ENCODE measurements at places on chromosomes 2 and 18.
A peak's percentile ranks its signal among the peaks of the same experiment; 100 is the strongest.

DNA sequence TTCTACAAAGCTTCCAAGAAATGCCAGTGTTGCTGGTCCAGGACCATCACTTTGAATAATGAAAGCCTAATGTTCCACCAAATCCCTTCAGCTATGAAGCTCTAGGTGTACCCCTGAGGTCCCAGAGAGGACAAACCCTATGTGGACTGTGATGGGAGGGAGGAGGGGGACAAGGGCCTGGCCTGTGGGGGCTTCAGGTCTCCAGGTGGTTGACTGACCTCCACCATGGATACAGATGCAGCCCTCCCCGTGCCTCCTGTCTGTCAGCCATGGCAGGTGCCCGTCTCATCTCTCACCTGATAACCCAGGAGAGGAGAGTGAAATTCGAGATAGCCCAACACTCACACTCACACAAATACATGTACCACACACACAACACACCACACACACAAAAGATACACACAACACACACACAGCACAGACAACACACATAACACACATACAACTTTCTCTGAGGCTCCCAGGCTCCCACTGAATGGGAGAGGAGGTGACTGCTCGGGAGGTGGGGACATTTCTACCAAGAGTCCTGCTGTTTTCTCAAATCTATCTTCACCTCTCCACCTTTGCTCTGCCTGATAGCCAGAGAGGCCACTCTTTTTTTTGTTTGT lies 12.8 kb upstream of the RHOB start:
- peaks cover 24% of the 10 kb centered on the region for H3K27me3 ChIP-seq
- no peaks in the 10 kb centered on the region for H3K36me3 ChIP-seq
- no peak overlapping the region for H3K27ac ChIP-seq

DNA sequence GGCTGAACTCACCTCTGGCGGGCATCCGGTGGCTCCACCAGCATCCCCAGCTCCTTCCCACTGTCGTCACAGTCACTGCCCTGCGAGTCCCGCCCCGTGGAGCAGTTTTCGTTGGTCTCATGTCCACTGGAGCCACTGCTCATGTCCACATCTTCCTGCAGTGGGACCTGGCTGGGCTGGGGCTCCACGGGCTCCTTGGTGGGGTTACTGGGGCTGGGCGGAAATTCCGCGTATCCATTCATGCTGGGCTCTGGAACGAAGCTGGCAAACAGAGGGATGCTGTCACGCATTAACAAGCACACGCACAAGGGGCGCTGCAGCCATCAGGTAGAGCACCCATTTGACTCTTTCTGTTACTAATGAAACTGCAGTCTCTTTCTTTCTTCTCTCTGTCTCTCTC lies 10.7 kb downstream of the PER2 start:
- H3K36me3 ChIP-seq = peaks cover 26% of the 10 kb centered on the region
- no peak for DNase-seq
- peaks cover 25% of the 10 kb centered on the region for H3K4me1 ChIP-seq
- H3K27ac ChIP-seq = no peak overlapping the region
- no peaks in the 10 kb centered on the region for H3K27me3 ChIP-seq

DNA sequence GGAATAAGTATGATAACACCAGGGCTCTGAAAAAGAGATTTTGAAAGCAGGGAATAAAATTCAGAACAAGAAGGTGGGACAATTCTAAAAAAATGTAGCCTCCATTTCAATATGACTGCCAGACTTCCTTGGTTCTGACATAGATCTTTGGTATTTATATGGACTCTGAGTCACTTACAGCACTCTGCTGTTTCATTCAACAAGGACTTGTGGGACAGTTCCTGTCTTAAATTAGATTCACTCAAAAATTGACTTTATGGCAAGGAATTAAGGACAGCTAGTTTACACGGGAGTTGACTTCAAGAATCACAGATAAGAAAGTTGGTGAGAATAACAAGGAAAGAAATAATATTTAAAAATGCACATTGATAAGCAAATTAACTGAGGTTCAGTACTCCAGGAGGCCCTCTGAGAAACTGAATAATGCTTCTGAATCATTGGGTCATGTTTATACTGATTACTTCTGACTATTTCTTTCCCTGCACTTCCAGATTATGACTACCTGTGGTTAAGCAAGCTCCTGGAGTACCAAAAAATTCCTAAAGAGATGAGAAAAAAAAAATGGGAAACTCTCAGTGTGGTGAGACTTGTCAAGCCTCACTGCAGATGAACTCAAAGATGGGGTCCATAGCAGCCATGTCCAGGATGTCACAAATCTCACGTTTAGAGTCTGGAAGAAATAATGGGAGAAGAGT lies 828.3 kb upstream of the PIK3C3 start:
- no peak for DNase-seq
- H3K27me3 ChIP-seq = no peaks in the 10 kb centered on the region
- H3K36me3 ChIP-seq = no peaks in the 10 kb centered on the region
- no peak overlapping the region for H3K4me3 ChIP-seq

DNA sequence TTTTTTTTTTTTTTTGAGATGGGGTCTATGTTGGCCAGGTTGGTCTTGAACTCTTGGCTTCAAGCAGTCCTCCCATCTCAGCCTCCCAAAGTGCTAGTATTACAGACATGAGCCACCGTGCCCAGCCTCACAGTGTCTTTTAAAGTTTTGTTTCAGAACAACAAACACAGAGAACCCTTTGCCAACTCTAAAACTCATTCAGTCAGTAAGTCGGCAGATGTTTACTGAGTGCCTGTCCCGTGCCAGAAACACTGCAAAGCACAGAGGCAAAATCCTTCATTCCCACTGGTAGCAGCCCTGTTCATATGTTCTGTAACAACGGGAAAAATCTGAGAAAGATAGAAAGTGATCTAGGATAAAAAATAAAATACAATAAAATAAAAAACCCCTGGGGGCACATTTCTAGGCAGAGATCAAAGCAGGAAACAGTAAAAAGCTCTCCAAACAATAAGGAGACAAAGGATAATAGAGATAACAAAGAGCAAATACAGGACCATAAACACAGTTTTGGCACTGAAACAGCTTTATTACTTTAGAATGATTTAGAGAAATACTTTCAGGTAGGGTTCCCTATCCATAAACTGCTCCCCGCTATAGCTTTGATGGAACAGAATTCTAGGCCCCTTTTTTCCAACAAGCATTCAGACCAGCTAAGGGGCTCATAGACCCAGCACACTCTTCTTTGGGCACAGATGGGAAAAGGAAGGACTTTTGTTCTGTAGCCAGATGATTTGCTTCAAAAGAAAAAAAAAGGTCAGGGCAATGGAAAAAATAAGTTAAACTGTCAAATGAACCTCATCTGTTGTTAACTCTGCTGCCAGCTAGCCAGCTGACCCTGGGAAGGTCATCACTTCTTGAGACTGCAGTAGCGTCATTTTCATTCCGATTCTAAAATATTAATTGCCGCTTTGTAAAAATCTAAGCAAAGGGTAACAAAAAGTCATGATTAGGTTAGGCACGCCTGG lies 212.3 kb downstream of the CDH20 start:
- no peaks in the 10 kb centered on the region for H3K4me1 ChIP-seq
- H3K27me3 ChIP-seq = peaks cover 11% of the 10 kb centered on the region
- no peak overlapping the region for H3K4me3 ChIP-seq
- H3K27ac ChIP-seq = no peak overlapping the region
- no peak for DNase-seq

- DNase-seq = no peak
- peaks cover 70% of the 10 kb centered on the region for H3K36me3 ChIP-seq
- peaks cover 18% of the 10 kb centered on the region for H3K4me1 ChIP-seq
- no peaks in the 10 kb centered on the region for H3K27me3 ChIP-seq
- H3K4me3 ChIP-seq = peak overlapping the region; percentile 62
Observed at GRCh38 chr2:241088376-241088775, 13.7 kb downstream of the MTERF4 start.

DNA sequence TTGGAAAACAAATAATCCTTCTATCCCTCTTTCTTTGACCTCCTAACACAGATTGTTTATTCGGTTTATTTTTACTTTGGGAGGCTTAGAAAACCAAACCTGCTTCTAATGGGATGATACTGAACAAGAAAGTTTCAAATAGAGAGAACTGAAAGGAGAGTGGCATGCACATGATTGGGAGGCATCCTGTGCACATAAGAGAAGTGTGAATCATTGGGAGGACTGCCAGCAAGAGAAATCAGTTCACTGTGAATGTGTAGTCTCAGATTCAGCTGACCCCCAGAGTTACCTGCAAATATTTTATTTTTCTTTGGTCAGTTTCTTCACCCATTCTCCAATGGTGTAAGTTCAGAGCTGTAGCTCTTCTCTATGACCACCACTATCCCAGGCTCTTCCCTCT lies 1363.2 kb upstream of the ACVR2A start:
- H3K27ac ChIP-seq = no peak overlapping the region
- no peaks in the 10 kb centered on the region for H3K4me1 ChIP-seq
- no peaks in the 10 kb centered on the region for H3K27me3 ChIP-seq
- no peaks in the 10 kb centered on the region for H3K36me3 ChIP-seq
- H3K4me3 ChIP-seq = no peak overlapping the region
- DNase-seq = no peak

DNA sequence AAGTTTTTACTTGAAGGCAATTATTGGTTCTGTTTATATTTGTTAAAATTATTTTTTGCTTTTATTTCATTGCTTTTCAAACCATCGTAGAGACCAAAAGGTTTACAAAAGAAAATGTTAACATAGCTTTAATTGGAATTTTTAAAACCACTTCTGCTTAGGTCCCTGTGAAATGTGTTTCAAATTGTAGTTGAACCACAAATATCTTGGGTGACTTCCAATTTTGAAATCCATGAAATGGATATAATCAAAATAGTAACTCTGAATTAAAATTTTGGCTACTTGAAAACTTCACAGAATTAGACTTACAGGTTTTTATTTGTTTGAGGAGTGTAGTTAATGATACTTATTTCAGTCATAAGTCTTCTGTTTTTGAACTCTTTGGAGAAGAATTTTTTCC lies 3.1 kb upstream of the SPAG16 start:
- H3K36me3 ChIP-seq = peaks cover 6% of the 10 kb centered on the region
- peaks cover 7% of the 10 kb centered on the region for H3K4me1 ChIP-seq
- no peak overlapping the region for H3K27ac ChIP-seq
- DNase-seq = no peak
- H3K4me3 ChIP-seq = no peak overlapping the region
- H3K27me3 ChIP-seq = peaks cover 4% of the 10 kb centered on the region

DNA sequence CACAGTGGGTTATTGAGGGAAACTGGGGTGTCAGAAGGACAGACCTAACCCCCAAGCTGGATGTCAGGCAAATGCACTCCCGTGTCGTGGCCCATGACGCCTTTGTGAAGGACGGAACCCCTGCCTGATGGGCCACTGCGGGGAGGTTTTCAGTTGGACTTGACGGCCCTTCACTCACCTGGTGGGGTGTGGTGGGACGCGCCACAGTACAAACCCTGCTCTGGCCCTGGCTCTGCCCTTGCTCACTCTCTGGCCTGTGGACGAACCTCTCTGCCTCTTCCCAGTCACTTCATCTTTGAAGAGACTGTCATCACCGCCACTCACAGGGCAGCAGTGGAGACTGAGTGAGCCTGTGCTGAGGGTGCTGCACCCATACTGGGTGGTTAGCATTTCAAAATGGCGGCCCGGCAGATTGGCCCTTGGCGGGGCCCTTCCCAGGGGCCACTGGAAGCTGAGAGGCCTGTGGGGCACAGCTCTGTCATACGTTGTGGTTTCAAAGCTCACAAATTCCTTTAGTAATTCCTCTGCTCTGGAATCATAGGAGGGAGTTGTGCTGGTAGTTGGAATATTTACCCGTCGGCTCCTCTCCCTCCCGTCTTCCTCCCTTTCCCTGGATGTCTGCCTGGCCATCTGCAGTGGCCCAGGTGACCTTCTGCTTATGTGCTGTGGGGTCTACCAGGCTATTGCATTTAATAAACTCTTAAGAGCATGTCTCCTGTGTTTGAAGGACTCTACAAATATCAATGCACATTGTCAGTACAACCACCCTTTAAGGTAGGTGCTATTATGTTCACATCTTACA lies 200.6 kb downstream of the CTIF start:
- peaks cover 2% of the 10 kb centered on the region for H3K36me3 ChIP-seq
- no peaks in the 10 kb centered on the region for H3K27me3 ChIP-seq
- no peak overlapping the region for H3K4me3 ChIP-seq
- no peak overlapping the region for H3K27ac ChIP-seq
- DNase-seq = no peak
- H3K4me1 ChIP-seq = peaks cover 10% of the 10 kb centered on the region

Data from stimulated activated naive B cell treated with anti-CD40 and anti-IgM and Interleukin-4, amounts not matched to agents 10 μg/mL and 1 μg/mL and 100 μg/mL, for 72 hours (primary cell).